Left cardiac atrium (tissue), 4 donors: ENCODE measurements at places on chromosomes 1 and 21. TPM values are rescaled to one million over a fixed set of nuclear protein-coding genes. Genes with fewer than 3 reads are reported as not detected.
A peak's percentile ranks its signal among the peaks of the same experiment; 100 is the strongest.

RCAN1 gene
- total RNA-seq = 35.3 TPM

SLAMF6 gene
- total RNA-seq = 1.4 TPM

DNAJC28 gene
- total RNA-seq = 5.5 TPM

WDR77 gene
- total RNA-seq = 22.9 TPM

OR6F1 gene
- total RNA-seq = not detected

AHDC1 gene
- total RNA-seq = 39.1 TPM

DNA sequence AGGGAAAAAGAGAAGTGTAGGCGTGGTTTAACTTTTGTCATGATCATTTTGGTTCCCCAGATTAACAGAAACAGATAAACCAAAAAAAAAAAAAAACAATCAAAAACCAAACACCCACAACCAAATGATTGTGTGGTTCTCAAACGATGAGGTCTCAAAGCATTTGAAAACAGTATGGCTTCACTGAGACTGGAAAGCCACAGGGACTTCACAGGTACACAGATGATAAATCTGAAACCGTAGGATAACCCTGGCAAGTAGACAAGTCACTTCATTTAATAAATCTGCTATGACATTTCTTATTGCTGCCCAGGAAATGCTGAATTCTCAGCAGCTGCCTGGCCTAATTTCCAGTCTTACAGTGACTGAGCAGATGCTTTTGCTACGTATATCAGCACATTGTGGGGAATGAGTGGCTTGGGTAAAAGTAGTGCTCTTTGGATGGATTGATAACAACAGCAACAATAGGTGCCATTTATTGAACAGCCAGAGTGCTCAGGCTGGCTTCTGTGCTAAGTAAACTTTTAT, 6.1 kb downstream of the ST6GALNAC3 start:
- DNase-seq = no peak

GRCh38 chr1:174023440-174023839, 1.3 kb upstream of the RC3H1 start:
- DNase-seq = no peak

DNA sequence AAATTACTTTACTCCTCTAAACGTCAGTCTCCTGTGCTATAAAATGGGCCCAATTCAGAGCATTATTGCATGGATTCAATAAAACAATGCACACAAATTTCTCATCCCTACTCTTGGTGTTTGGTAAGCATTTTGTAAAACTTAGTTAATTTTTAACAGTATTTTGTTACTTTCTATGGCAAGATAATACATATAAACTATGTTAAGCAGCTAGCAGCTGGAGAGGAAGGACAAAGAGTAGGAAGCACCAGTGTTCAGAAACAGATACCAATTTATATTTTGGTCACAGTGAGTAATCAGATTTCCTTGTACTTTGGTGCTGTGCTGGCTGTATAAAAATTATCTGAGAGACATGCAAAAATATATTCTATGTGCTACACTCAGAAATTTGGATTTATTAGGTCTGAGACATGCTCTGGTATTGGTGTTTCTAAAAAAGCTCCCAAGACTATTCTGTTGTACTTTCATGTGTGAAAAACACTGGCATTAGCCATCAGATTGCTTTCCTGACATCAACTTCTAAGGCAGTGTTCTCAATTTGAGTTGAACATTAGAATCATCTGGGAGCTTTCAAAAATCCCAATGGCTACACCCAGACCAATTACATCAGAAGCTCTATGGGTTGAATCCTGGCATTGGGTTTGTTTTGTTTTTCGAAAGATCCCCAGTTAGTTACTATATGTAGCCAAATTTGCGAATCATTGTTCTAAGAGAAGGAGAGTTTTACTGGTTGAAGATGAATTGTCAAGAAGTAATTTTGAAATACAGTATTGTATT, 100.3 kb upstream of the C1orf87 start:
- DNase-seq = no peak

- DNase-seq = no peak
Measured at GRCh38 chr1:85078903-85079302, 30.6 kb upstream of the MCOLN3 start.

DNA sequence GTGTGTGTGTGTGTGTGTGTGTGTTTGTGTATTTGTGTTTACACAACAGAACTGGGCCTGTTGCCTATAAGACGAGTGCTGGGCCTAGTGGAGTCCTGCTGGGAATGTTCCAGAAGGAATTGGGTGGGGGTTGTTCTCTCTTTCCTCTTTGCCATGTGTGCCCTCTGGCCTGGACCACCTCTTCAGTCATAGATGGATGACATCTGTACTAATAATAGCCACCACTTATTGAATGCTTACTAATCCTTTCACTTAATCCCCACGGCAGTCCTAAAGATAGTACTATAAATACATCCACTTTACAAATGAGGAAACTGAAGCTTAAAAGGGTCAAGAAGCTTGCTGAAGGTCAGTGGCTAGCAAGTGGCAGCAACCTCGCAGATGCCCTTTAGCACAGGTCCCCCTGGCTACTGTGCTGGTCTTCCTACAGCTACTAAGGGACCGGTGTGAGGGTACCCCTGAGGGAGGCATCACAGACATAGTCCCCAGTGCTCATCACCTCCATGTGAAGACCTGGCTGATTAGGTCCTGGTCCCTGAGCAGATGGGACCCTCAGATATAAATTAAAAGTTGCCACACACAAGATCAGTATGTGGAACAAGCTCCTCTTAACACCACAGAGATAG, 55.2 kb upstream of the KIF1B start:
- no peak for DNase-seq

- peak; percentile 14 for DNase-seq
Measured at GRCh38 chr1:201360901-201361651, 16.4 kb downstream of the TNNT2 start.

GRCh38 chr21:34221331-34222030, 142.3 kb upstream of the KCNE2 start:
- no peak for DNase-seq

DNA sequence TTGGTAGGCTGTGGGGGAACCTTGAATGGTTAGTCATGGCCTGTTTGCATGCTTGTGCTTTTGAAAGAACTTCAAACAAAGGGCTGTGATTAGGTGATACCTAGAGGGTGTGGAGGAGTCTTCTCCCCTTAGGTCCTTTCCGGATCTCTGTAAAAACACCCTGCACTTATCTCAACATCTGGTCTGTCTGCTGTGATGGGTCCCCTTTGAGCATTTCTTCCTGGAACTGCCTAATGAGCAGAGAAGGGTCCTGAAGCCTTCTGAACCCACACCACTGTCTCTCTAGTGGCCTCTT, 59.6 kb downstream of the HUNK start:
- no peak for DNase-seq

- no peak for DNase-seq
Measured at GRCh38 chr1:27126391-27126790, 28.5 kb downstream of the SLC9A1 start.

- DNase-seq = no peak
Measured at GRCh38 chr1:109712321-109712864, 342 bp downstream of the GSTM5 start.

DNA sequence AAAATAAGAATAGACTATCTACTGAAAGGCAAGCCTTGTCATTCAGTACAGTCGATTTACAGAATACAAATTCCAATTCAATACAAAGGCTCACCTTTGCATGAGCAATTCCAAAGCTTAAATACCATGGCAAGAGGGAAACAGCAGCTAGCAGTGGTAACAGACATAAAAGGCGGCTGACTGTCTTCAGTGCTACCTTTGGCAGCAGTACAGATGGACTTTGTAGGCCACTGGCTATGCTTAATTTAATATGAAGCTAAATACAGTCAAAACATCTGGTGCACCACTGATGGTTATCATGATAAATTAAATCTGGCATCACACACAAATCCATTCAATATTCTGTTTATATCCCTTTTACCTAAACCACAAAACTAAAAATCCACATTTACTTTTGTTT, 62.4 kb downstream of the RERE start:
- no peak for DNase-seq

GRCh38 chr21:28280611-28281010, 712.1 kb downstream of the LTN1 start:
- no peak for DNase-seq

- no peak for DNase-seq
Measured at GRCh38 chr1:47181955-47182675, 7.7 kb downstream of the PDZK1IP1 start.

GRCh38 chr1:19311503-19311930, 427 bp downstream of the AKR7A2 start:
- no peak for DNase-seq

GRCh38 chr1:40929155-40929554, 50.3 kb upstream of the CTPS1 start:
- DNase-seq = no peak

- no peak for DNase-seq
Measured at GRCh38 chr1:109654519-109654918, 1.4 kb upstream of the GSTM4 start.

DNA sequence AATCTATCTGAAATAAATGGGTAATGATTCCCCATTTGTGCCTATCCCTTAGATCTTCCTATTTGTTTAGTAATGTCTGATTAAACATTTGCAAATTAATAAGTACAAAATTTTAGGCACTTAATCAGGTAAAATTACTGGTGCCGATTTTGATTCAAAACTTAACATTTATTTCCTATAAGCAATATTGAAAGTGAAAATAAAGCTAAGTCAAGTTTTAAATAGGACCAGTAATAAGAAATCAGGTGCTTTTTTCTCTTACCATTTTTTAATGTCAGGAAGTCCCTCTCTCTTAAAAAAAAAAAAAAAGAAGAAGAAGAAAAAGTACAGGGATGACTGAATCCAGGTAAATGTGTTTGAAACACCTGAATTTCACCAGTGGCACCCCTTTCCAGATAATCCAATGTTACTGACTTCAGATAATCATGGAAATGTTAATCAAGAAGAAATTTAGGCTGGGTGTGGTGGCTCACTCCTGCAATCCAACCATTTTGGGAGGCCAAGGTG, 836 bp upstream of the GBP4 start:
- no peak for DNase-seq

- DNase-seq = no peak
Measured at GRCh38 chr1:236016782-236017400, 48.0 kb downstream of the NID1 start.

- DNase-seq = no peak
Measured at GRCh38 chr1:200550367-200550766, 70.2 kb downstream of the KIF14 start.

GRCh38 chr1:71298633-71299032, 217.8 kb upstream of the ZRANB2 start:
- peak; percentile 25 for DNase-seq

GRCh38 chr21:44576025-44576420, 2.5 kb downstream of the KRTAP10-4 start:
- no peak for DNase-seq
